Stimulated activated CD4-positive, alpha-beta T cell treated with anti-CD3 and anti-CD28 coated beads, TNF-alpha, amount 100 ng/mL, for 24 hours (primary cell): ENCODE measurements at places on chromosomes 5 and 9.

DNA sequence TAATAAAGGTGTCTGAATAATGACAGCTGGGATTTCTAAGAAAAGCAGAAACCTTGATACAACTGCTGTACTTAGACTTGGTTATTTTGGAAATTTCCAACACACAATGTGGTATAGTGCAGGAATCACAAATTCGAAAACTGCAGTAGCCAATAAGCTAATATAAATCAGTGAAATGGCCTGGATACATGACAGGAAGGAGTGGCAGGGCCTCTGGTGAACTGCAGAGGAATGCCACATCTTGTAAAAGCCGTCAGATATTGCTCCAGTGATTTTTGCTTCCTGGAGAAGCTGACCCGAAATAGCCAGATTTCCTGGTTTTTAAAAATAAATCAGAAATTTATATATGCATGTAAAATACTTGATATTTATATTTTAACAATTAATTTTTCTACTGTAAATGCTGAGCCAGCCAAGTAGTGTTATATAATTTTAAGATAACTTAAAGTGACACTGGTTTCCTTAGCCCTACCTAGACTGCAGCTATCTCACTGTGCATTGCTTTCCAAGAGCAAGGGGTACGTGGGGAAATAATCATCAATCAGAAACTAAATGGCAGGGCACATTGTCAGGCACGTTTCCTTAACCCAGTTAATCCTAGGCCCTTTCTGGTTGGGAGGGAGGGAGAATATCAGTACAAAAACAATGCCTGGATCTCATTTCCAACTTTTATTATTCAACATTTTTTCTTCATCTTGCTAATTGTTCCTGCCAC is 182.4 kb downstream of the RASEF start:
- DNase-seq: no peak

GRCh38 chr5:96187309-96188027 is 225.8 kb upstream of the ELL2 start:
- DNase-seq: no peak

- no peak for DNase-seq
Observed at GRCh38 chr5:59158165-59158564, 575.3 kb downstream of the RAB3C start.

- no peak for DNase-seq
Observed at GRCh38 chr5:108536321-108536720, 154.4 kb upstream of the FBXL17 start.

DNA sequence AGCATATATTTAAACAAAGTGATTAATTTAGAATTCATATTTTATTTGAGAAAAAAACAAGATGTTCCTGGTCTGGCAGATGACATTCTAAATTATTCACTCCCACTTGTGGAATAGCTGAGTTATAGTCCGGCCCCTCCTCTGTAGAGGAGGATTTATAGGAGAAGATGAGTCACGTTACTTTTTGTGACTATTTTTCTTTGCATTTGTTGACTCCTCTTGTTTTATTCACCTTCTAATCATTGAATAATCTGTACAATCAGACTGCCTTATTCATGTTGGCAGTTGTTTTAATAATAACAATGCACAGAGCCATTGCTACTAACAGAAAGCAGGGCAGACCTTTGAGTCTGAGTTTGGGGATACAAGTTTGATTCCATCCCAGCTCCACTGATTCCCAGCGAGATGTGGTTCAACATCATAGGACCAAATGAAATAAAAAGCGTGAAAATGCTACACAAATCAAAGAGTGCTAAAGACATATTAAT is 23.2 kb downstream of the DOCK8 start:
- DNase-seq: no peak

DNA sequence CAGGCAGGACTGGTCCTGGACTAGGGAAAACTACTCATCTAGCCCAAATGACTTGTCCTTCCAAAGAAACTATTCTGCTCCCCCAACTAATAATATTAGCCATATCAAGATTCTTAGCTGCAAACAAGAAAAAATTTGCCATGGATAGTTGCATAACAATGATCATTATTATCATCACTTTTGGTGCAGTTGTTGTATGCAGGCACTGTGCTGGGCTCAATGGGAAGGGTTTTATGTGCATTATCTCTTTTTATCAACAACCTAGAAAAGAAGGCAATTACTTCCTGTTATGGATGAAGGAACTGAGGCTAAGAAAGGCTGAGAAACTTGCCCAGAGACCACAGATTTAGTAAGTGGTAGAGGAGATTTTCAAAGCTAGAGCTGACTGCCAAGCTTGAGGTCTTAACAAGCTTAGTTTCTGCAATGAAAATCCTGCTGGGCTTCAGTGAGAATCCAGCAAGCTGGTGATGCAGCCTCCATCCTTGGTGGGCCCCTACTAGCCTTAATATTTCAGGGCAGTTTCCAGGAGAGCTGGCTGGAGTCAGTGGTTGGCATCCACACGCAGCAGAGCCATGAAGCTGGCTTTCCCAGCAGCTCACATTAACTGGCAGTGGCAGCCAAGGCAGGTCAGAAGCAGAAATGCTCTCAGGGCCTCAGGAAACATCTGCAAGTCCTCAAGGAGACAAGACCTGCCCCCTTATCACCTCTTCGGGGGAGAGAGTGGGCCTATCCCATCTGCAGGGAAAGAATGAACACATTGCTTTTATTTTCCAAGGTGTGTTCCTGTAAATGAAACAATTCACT is 20.5 kb upstream of the MEGF9 start:
- no peak for DNase-seq
